Right atrium auricular region (tissue), 2 donors: ENCODE measurements at places on chromosomes 1 and 21.

GRCh38 chr1:20248971-20249612, 41.6 kb upstream of the VWA5B1 start:
- no peak for DNase-seq

- no peak for DNase-seq
These were observed at the start of gene ITLN2 for GRCh38 chr1:160954158-160955104. ITLN2 (minus strand) TSS chr1:160954809; CDS start chr1:160954741, 68 bp downstream.

DNA sequence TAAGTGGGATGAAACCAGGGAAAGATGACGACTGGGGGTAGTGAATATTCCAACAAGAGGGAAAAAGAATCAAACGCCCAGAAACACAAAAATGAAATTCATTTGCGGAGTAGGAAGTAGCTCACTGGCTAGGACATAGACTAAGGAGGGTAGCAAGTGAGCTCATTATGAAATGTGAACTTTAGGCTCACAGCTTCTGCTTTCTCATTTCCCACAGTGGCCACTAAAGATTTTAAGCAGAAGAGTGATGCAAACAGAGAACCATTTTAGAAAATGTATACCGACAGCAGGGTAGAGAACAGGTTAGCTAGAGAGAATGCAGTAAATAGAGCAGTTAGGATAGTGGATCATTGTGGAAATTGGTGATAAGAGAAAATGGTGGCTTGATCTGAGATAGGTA, 3.5 kb downstream of the CD48 start:
- DNase-seq, result no peak

DNA sequence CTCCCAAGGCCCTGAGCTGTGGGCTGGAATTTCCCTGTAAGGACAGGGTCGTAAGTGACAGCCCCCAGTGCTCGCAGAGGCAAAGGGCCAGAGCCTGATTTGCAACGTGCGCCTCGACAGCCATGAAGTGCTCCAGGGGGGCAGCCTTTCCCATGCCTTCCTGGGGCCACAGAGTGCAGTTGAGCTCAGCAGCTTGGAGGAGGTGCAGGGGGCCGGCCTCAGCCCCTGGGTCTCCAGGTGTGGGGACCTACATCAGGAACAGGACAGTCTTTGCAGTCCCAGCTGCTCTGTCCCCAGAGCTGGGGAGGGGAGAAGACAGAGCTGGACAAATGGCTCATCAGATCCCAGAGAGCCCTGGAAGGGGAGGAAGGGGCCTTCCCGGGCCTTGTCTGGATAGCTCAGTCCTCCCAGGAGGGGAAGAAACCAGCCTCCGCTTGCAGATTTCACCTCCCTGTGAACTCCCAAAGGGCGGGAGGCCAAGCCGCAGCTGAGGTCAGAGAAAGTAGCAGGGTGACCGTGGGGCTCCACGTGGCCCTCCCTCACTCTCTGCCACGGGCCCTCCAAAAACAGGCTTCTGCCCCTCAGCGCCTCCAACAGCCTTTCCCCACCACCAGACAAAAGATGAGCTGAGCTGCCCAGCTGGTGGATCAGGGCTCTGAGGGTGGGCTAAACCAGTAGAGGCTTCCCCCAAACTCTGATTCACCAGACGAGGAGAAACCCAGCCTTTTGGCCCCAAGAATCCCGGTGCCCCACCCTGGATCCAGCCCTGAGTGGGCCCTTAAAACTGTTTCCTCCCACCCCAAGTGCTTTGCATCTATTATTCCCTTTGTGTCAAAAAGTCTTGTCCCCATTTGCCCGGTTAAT, 76.5 kb downstream of the DHRS3 start:
- DNase-seq, result no peak

DNA sequence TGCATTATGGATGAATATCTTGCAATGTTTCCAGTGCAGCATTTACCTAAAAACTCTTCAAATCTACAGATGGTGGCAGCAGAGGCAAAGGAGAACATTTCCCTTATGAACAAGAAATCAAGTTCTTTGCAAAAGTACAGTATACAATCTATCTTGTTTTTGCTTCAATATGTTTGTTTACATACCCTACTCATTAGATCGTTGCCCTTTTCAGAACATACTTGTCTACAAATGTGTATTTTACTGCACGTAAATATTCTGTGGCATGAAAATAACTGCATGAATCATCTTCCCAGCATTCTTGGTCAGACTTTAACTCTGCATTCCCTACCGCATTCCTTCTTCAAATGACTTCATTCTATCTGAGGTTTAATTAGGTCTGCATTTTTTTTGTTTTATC, 212.7 kb downstream of the ZP4 start:
- DNase-seq, result no peak

- no peak for DNase-seq
These were observed 7.8 kb upstream of the SLC6A9 start for GRCh38 chr1:44038876-44039657.

- DNase-seq, result no peak
These were observed 506 bp upstream of the SRP9 start for GRCh38 chr1:225777058-225777582.

DNA sequence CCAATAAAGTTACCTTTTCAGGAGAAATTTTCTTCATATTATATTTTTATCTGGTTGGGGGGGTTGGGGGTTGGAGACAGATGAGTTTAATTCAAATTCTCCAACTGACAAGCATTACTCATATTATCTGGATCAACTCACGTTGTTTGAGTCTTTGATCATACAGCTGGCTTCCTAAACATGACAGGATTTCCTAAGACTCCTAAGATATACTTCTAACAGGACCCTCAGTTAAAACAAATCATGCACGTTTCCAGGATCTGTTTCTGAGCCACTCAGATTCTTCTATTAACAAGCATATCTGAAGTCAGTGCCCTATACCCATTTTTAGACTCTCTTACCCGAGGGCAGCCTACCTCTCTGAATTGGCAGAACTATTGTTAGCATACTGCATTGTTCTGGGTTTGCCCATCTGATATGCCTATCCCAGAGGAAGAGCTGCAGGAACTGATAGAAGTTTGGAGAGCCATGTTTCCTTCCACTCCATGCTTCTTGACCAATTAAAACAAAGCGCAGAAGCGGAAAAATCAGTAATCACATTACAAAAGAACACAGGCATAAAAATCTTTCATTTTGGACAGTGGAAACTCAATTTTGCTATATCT, 653.9 kb downstream of the LTN1 start:
- DNase-seq, result no peak

DNA sequence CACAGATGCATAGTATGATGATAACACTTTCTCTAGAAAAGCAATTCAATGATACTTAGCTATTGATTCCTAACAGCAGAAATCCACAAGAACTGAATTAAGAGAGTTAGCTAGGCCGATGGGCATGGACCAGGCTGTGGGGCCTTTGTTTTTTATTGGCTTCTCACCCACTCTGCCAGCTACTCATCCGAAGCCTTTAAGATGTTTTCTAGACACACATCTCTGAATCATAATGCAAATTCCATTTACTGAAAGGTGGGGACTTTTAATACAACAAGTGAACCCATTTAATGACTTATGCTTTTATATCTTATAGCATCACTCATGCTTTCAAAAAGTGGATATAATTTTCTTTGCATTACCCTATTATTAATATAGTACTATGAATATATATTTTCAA, 170.2 kb downstream of the RUNX1 start:
- DNase-seq, result peak; percentile 11

- no peak for DNase-seq
These were observed 323.2 kb downstream of the AMY1C start for GRCh38 chr1:104072915-104073371.

DNA sequence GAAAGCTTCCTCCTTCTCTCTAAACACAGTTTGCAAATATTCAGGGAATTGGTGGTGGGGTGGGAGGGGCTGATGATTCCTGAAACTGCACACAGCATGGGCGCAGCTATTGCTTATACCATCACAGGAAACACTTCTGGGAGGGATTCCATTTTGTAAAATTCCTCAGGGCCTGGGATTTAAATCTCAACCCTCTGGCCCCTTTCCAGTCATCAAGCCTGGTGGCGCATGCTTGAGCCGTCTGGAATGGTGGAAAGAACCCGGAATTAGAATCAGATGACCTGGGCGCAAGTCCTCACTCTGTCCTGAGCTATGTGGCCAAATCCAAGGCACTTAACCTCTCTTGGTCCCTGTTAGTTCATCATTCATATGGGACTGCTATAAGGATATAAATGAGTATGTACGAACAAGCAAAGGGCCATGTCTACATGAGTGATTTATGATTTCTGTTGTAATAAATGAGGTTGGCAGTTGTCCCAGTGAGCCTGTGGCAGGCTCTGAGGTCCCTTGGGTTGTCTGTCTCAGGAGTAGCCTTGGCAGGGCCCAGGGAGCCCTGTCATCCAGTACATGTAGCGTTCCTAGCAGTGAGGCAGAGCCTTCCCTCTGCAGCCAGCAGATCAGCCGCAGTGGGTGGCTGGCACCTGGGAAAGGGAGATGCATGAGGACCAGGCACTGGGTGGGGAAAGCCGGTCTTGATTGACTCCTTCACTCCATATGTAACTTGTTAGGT, 72.0 kb downstream of the MAN1C1 start:
- DNase-seq, result no peak

DNA sequence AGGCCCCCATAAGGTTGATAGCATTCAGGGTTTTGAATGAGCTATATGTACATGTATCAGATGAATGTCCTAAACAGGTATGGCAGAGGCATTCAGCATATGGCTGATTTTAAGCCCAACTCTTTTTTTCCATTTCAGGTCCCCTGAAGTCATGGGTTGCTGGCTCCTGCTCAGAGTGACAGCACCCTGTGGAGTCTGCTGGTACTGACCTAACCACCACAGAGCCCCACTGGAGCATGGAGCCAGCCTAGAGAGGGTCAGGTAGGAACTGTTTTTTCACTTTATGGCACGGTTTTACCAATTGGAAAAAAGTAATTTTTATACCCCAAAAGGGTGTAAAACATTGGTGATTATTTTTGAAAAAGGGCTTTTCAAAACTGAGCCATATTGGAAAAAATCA, 82.5 kb upstream of the MPC2 start:
- no peak for DNase-seq

DNA sequence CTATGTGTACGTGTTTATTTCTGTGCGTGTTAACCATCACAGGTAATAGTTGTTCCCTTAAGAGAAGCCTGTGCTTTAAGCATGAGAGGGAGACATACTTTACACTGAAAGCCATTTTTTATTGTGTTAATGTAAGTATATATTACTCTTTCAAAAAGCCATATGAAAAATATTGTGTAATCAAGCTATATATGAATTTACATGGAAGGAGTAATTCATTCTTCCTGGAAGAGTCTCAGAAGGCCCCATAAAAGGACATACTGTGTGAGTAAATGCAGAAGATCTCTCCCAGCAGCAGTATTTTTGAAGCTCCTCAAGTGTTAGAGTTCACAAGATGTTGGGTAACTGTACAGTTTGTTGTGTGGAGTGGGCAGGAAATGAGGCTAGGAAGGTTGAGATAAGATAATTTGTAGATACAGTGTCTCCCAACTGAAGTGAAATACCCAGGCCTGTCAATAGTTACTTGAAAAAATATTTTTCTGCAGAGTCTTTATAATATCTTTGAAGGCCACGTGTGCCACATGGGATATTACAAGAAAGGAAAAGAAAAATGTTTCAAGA, 138.3 kb downstream of the PTGER3 start:
- DNase-seq, result no peak

DNA sequence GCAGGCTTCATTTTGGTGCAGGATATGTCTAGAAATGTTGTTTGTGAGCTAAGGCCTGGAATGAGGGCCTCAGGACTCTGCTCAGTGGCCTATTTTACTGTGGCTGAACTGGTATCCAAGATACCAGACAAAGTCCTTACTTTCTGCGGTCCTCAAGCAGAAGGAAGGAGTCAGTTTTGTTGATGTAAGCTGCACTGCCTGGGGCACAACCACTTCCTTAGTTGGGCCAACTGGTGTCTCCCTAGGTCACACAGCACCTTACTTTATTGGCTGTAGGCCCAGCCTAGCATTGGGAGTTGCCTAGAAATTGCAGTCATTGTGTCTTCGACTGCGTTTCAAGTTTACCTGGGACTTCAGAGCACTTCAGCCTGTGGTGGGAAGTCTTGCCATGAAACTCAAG, 1322.7 kb downstream of the AMY1C start:
- DNase-seq, result no peak

DNA sequence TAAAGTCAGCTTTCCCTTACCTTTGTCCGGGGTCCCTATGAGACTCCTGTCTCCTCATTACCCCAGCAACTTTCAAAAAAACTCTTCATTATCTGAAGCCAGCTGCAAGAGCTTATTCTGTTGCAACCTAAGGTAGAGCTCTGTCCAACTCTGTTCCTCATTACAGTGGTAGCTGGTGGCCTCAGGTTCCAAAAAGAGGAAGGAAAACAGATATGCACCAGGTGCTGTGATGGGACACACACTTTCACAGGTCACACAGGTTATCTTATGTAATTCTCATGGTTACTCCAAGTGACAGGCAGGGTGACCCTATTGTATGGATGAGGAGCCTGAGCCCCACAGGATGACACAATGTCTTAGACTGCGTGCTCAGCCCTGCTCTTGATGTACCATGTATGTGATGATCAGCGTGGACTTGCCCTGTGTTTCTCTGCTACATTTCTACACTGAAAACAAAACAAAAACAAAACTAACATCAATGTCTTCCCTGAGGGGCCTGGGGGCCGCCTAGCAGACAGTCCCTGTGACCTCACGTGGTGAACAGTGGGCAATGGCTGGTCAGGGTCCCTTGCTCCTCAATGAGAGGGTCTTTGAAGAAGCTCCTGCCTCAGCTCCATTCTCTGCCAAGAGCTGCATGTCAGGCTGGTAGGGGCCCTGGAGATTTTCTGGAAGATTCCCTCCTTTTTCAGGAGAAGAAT, 9.7 kb upstream of the TENT5C start:
- DNase-seq, result no peak

DNA sequence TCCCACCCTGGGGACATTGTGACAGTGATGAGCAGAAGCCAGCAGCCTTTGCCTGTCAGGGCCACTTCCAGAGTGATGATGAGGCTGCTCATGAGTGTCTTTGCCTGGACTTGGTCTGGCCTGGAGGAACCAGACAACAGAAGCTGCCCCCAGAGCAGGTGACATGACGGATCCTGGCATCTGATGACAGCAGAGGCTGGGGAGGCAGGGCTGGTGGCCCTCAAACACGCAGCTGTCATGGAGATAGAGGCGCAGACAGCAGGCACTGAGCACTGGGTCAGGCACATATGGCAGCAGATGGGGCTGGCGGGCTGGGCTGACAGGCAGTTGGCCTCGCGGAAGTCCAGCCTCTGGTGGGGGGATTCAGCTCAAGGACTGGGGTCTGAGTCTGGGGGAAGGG, 66.4 kb upstream of the STUM start:
- no peak for DNase-seq

DNA sequence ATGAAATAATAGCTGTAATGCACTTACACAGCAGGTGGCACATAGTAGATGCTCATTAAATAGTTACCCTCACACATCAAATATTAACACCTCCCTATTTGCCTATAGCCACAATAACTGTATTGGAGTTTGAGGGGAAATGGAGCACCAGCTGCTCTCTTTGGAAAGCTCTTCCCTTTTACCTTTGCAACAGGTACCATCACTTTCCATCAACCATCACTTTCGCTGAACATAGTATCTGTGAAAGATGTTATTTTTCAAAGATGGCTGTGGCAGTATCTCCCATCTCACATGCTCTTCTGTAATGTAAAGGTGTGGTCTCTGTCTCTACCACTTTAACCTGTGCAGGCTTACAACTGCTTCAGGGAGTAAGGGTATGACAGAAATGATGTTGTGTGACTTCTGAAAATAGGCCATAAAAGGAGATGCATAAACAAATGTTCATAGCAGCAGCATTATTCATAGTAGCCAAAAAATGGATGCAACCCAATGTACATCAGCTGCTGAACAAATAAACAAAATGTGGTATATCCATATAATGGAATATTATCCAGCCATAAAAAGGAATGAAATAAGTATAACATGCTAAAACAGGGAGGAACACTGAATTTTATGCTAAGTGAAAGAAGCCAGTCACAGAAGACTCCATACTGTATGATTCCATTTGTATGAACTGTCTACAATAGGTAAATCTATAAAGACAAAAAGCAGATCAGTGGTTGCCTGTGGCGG, 288.3 kb downstream of the AKT3 start:
- DNase-seq, result no peak
